ENCODE measurements at places on chromosomes 16 and 17.
A peak's percentile ranks its signal among the peaks of the same experiment; 100 is the strongest.

DNA sequence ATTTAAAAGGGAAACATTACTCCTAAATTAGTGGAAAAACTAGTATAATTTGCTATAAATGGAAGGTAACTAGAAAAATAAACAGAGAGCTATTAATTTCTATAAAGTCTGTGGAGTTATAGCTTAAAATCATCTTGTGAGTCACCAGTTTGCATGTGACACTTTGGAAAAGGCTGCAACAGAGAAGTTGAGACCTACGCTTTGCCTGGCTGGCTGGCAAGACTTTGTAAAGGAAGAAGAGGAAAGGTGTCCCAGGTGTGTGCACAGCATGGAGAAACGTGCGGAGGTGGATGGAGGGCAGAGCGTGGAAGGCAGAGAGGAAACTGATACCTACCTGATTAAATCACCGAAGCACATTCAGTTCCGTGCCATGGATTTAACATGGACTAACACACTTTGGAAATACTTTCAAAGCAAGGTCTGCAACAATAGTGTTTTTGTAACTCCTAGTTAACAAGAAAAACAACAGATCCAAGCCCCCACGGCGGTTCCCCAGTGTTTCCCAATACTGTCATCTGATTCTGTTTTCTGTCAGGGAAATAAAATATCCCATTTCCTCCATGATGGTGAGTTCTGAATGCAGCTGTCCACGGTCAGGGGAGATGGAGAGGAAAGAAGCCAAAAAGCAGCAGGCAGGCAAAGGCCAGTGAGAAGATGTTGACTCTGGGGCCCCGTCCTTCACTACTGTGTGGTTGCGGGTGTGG lies 134.8 kb downstream of the XYLT1 start:
- no peak for DNase-seq

DNA sequence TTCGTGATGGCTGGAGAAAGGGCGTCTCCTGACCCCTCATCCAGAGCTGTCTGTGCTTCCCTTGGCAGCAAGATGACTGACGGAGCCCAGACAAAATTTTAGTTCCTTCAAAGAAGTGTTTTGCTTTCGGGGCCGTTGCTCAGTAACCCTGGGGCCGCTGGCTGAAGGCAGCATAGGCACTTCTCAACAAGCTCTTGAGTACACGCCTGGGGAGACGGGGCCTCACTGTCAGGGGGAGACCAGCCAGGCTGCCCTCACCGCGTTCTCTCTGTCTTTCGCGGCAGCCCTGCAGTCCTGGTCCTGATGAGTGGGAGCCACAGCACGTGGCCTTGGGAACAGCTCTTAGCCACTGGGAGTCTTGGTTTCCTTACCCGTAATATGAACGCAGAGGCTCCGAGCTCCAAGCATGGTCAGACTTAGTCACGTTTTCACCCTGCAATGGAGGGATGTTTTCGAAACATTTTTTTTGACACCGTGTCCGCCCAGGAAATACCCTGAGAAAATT lies 86.0 kb downstream of the IRF8 start:
- DNase-seq: no peak

DNA sequence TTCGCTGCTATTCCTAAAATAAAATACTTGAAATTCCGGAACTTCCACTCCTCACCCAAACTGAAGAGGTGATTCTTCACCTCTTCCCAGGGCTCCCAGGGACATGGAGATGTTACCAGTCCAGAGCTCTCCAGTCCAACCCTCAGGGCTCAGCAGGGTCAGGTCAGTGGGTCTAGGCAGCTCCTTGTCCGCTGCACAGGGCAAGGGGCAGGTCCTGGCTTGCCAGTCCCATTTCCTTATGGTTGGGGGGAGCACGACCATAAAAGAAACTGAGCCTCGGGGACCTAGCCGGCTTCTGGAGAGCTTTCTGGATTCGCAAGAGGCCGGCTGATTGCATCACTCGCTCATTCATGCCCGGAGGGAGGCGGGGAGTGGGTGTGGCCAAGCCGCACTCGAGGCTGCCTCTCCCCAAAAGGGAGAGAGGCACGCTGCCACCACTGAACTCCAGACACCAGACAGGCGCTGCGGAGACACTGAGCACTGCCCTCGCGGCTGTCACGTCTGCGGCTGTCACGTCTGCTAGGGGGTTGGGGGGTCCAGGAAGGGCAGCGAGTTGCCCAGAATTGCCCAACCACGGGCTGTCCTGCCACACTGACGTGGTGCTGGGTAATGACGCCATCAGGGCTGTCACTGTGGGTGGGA lies 15.8 kb downstream of the SLC7A5 start:
- peak; percentile 80 for DNase-seq

DNA sequence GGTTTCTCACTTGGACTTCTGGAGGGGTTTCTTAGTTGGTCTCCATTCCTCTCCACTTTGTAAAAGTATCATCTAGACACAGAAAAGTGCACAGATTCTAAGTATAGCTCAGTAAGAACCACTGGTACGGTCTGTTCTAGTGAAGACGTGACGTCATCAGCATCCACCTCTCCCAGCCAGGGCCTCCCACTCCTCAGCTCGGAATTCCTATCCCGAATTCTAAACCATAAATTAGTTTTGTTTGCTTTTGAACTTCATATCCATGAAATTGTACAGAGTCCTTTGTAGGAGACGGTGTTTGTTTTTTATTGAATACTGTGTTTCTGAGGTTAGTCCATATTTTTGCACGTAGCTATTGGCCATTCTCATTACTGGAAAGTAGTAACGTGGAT lies 25.5 kb downstream of the FOXK2 start:
- no peak for DNase-seq
